ENCODE measurements at places on chromosomes 1 and 21.

DNA sequence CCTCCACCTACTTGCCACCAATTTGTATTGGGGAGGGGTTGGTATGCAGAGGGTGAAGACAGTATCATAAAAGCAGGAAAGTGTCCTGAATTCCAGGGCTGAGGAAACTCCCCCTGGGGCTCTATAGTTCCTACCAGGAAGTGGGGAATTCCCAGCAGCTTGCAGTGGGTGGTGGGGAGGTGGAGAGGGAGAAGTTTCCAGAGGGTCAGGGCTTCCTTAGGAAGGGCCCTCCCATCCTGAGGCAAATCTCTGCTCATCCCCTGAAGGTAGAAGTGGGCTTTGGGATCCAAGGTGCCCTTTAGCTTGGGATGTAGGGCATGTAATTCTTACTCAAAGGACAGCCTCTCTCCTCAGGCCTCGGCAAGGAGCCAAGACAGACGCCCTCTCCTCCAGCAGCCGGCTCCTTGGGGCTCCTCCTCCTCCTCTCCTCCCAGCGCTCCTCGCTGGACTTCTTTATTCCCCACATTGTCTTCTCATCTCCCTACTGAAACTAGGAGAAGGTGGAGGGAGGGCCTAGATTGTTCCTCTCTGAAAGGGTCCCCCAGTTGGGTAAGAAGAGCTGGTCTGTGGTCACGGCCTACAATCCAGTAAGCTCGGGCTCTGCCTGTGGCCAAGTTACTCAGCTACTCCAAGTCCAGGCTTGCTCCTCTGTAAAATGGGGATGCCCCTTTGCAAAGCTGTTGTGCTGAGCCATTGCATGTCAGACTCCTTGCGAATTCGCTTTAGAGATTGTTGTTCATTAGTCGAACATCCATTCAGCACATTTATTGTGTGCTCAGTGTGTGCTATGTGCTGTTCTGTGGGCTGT, 17.9 kb upstream of the CSF1 start:
- no peak for DNase-seq

DNA sequence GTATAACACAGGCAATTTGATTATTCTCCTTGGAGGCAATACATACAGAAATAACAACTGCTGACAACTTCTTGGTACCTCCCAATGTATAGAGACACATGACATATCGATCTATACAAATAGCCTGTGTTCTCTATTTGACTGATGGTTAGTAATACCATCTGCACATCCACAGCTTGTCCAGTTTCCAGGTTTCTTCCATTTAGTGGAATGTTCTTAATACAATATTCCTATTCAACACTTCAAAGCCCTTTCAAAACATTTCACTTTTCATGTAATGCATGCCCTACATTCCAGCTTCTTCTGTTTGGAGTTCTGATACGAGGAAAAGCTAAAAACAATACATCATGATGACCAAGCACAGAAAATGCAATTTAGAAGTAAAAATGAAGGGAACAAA, 37.0 kb upstream of the GORAB start:
- no peak for DNase-seq

- no peak for DNase-seq
Observed at GRCh38 chr1:24498589-24498988, 4.0 kb upstream of the RCAN3 start.

DNA sequence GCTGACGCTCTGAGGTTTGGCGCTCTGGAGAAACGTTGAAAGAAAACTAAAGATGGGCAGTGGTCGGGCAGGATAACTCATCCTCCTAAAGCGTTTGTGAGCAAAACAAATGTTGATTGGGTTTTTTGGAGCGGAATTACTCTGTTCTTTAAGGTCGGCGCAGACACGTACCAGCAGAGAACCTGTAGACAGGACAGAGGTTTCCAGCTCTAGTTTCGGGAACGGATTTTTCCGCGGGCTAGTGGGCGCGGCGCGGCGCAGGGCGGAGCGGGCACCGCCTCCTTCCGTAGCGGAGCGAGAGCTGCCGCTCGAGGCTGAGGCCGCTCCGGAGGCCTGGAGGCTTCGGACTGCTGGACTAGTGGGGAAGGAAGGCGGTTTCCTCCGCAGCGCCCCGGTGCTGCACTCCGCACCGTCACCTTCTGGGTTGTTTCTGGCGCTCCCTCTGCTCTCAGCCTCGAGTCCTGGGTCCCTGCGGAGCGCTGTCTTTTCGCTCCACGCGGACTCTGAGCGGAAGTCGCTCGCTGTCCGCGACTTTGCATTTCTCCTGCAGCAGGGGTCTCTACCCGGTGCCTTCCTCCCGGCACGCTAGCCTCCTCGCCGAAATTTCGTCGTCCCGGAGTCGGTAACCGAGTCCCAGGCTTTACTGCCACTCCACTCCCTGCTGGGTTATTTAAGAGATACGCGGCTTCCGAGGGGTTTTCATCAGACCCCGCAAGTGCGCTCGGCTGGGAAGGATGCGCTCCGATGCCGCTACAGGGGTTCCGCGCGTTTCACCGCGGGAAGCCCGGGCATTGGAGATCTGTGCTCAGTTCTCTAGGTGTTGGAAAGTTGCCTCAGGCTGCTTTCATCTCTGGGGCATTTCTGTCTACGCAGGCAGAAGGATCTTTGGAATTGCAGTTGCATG, 7.0 kb downstream of the FOXD2 start:
- DNase-seq = no peak

- DNase-seq = no peak
Observed at GRCh38 chr1:162541619-162542141, 19.8 kb upstream of the UAP1 start.

DNA sequence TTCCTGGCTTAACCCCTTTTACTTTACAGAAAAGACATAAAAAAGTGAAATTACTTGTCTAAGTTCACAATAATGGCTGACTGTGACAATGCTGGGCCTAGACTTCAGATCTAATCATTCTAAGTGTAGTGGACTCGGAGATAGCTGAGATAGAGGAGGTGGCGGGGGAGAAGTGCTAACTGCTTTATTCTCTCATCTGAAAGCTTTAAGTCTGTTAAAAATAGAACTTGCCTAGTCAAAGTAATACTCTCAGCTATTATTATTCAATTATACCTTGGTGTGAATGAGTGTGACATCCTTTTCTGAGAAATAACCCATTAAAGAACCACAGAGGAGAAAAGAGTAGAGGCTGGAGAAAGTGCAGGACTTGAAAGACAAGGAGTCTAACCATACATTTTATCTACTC, 96.1 kb upstream of the OLIG2 start:
- DNase-seq = no peak

GRCh38 chr1:110606657-110607535, 738 bp upstream of the KCNA2 start:
- no peak for DNase-seq

GRCh38 chr1:221520250-221520649, 221.6 kb downstream of the DUSP10 start:
- no peak for DNase-seq

DNA sequence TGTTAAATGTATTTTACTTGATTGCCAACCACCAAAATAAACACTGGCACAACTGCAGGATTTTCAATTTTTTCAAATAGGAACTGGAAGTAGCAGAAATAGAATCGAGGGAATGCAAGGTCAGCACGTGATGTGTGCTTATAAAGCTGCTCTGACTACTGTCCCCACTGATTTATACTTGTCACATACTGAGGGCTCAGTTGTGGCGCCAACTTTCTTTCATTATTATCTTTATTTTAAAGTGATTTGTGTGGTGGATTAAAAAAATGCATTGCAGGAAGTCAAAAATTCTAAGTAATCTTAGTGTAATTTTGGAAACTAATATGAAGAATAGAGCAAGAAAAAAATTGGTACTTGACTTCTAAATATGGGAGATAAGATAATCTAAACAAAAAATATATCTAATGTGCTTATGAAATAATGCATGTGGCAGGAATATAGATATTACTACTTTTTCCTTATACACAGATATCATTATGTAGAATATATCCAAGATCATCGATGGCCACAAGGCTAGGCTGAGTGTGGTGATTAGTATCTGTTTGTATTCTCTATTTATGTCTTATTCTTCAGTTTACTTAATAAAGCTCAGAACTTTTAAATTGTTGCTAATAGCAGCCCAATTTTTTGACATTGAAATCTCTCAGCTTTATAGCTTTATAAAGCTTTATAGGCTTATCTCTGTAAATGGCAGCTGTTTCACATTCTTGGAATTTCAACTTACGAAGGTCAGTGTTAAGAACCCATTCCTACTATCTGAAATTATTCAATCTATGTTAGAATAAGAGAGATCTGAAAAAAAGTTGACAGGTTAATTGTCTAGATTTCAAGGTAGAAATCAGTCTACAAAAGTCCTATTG, 404.5 kb upstream of the ADAMTS5 start:
- no peak for DNase-seq

DNA sequence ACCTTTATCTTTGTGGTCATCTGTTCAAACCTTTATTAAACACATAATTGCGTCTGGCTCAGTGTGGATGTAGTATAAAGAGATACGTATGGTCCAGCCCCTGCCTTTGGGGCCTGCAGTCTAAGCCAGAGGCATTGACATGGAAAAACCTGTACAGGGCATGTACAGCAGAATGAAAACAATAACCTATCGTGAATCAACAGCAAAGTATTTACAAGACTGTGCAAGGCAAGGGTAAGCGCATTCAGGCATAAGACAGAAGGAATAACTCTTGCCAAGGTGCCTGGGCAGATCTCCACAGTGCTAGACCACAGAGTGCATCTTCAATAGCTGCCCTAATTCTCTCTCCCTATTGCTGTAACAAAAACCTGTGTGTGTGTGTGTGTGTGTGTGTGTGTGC, 35.5 kb downstream of the KIRREL1 start:
- no peak for DNase-seq

- no peak for DNase-seq
Observed at GRCh38 chr1:244730153-244730933, 77.4 kb downstream of the DESI2 start.

- DNase-seq = no peak
Observed at GRCh38 chr1:228287541-228288425, 79.9 kb downstream of the OBSCN start.
